ENCODE measurements at places on chromosomes 7 and 10.

- no peak for DNase-seq
Measured at GRCh38 chr7:34025600-34025999, 120.3 kb downstream of the BMPER start.

DNA sequence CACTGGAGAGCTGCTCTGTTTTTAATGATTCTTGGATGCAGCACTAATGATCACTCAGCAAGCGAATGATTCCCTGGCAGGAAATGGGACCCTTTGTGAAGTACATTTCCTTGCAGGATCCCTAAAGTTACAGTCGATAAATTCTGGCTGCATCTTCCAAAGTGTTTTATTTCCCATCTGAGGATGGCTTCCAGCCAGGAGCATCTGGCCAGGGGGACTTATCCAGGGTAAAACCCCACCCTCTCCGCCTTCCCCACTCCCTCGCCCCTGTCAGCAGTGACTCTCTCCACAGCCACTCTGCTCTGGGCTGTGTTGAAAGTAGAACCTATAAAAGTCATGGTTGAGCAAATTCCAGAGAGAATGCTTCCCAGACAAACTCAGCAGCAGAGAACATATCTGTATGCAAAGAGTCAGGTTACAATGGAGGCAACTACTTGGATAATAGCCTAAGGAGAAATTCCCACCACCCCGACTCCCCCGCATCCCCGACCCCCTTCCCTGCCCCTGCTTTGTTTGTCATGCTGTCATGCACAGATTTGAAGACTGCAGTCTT is 111.0 kb upstream of the ANLN start:
- peak; percentile 96 for DNase-seq

DNA sequence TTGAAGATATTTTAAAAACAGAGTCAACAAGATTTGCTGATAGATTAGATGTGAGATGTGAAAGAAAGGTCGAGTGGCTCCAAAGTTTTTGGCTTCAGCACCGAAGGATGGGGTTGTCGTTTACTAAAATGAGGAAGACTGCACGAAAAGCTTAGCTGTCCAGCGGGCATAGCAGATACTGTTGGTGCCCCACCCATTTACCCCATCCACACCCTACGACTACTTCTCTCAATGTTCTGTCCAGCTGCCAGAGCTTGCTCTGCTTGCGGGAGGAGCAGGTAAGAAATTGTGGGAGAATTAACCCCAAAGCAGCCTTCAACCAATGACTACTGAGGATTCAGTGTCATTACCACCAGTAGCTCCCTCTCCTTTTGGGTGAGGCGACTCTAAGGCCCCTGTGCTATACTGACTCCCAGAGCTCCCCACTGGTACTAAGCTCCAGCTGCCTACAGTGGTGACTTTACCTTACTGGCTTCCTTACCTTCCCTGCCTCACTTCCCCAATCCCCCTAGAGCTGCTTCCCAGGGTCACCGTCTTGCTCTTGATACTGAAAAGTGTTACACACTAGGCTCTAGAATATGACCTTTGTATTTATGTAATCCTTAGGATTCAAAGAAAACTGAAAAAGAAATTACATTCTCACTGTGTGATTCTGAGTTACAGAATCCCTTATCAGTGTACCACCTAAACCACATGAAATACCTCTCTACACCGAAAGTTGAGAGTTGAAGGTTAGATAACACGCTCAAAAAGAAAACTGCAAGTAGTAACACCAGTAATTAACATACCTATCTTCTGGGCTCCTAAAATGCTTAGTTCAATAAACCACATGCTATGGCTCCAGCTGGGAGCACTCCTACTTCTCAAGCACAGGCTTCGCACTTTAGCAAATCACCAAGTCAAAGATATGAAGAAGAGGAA is 22.3 kb downstream of the CACUL1 start:
- no peak for DNase-seq

GRCh38 chr10:62844280-62845011 is 28.3 kb upstream of the EGR2 start:
- no peak for DNase-seq

DNA sequence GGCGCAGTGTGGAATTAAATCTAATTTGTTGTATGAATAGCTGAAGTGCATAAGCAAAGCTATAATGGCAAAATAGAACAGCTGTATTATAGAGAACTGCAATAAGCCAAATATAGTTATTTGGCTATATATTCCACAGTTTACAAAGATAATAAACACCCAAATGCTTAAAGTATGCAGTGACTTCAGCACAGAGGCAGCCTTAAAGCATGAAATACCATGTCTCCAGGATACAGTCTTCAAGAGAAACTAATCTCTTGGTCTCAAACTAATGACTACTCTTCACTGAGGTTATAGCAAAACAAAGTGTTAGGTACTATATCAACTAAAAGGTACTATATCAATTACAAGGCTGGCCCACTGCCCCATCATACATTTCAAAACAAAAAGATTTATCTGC is 48.0 kb downstream of the NT5C2 start:
- no peak for DNase-seq

DNA sequence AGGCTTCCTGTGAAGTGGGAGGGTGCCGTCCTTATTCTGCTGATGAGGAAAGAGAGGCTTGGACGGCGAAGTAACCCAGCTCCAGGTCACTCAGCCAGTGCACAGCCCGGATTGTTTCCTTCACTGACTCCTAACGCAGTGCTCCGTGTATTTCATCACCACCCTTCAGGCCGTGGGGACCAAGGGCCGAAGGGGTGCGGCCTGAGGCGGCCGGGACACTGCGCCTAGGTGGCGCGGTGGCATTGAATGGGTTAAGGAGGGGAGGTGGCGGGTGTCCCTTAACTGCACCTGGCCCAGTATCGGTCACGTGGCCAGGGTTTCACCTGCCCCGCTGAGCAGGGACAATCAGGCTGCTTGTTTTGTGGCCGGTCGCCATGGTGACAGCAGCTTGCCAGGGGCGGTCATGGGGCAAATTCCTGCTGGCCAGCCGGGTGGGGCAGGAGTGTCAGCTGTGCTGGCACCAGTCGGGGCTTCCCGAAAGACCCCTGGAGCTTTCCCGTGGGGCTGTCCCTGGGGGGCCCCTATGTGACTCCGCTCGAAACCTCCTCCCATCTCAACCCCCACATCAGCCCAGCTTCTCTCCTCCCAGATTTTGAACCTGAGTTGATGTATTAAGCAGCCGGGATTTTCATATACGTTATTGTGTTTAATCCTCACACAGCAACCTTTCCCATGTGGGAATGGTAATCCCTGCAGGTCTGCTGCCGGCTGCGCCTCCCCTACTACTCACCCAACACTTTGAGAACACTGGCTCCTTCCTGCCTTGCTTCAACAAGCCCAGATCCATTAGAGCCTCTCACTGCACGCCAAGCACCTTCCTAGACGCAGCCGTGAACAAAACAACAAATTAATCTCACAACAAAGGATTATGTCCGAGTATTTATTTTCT is 4.4 kb upstream of the ABHD11 start:
- DNase-seq, result peak; percentile 93

DNA sequence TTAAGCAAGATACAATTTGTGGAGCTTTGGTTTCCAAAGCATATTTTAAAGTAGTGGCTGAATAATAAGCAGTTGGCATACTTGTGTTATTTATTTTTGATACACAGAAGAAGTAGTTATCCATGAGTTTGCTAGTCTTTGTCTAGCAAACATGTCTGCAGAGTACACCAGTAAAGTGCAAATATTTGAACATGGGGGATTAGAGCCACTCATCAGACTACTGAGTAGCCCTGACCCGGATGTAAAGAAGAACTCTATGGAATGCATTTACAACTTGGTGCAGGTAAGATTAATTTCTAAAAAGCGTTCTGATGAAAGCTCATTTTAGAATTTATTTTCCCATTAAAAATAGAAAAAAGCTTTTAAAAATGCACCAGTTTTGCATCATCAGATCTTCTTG is 31.4 kb downstream of the ARMC3 start:
- no peak for DNase-seq

GRCh38 chr7:47967708-47968107 is 11.7 kb downstream of the HUS1 start:
- no peak for DNase-seq

DNA sequence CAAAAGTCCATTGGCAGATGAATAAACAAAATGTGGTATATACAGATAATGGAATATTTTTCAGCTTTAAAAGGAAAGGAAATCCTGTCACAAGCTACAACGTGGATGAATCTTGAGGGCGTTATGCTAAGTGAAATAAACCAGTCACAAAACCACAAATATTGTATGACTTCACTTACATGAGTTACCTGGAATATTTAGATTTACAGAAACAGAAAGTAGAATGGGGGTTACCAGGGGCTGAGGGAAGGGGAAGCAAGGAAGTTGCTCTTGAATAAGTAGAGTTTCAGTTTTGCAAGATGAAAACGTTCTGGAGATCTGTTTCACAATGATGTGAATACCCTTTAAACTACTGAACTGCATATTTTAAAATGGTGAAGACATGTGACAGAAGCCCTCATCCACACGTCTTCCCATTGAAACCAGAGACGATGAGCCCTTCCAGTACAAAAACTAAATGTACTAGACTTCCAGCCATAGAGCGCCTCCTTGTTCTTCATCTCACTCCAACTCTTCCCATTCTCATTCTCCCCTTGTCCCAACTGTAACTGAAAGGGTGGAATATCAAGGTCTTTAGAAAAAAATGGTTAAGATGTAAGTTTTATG is 62.4 kb downstream of the MICU1 start:
- no peak for DNase-seq

DNA sequence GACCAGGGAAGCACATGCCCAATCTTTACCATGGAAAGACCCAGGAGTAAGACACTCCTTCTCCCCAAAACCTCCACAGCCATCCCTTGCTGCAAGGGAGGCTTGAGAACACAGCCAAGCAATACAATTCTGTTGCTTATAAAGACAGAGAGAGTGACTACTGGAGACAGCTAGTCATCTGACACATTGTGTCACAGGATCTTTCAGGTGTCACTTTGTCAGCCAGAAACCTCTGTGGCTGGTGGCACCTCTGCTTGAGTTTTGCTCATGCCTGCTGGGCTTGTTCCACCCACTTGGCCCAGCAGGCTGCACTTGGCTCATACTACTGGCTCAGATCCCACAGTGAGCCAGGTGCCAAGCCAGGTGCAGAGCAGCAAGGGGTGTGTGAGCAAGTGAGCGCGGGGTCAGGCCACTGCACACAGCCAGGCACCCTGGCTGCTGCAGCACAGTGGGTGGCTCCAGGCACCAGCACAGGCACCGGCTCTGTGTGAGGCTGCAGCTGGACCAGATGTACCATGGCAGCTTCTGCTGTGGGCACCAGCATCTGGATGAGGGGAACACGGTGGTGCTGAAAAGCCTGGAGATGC is 12.4 kb upstream of the PRLHR start:
- DNase-seq, result no peak

- DNase-seq, result peak; percentile 52
Measured at GRCh38 chr10:79007421-79008319, 61.1 kb upstream of the ZMIZ1 start.

DNA sequence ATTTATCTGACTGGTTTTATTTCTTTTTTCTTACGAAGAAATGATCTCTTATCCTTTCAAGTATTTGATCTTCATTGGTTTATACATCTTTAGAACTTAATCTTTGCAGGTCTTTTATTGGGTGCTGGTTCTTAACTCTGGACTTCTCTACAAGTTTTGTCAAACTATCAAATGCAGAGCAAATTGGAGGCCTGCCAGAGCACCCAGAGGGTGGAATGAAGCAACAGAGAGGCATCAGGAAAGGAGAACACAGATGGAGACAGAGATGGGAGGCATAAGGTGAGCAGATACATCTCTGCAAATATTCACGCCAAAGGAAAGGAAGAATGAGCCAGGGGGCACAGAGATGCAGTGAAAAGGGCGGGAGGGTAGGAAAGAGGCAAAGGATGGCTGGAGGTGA is 130.3 kb downstream of the PKD1L1 start:
- DNase-seq, result peak; percentile 73

DNA sequence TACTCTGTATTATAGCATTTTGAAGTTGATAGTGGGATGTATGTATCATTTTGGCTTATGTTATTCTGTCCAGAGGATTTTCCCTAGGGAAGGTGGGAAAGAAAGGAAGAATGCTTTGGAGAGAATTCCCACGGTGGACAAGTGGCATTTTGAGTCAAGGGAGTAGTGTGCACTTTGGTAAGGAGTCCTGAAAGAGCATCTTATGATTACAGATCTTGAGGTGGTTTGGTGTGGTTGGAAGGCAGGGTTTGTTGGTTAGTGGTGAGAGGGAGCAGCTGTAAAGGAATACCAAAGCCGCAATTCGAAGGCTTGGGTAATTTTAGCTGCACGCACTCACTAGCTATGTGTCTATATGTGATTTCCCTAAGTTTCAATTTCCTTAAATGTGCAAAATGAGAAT is 16.1 kb downstream of the CCSER2 start:
- DNase-seq, result no peak

DNA sequence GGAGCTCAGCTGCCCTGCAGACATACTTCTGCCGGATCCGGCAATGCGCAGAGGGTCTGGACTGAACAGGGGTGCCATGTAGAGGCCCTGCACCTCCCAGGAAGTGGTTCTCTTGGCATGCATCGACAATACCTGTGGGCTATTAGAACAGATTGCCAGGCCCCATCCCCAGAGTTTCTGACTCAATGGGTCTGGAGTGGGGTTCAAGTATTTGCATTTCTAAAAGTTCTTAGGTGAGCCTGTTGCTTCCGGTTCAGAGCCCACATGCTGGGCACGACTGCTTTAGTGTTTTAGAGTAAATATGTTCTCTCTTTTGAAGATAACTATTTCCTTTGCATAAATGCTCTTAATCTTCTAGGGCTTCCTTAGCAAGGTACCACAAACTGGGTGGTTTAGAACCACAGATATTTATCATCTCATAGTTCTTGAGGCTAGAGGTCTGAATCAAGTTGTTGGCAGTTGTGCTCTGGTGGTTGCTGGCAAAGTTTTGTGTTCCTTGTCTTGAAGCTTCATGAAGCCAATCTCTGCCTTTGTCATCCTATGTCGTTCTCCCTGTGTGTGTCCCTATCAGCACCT is 435.5 kb downstream of the TCERG1L start:
- no peak for DNase-seq

DNA sequence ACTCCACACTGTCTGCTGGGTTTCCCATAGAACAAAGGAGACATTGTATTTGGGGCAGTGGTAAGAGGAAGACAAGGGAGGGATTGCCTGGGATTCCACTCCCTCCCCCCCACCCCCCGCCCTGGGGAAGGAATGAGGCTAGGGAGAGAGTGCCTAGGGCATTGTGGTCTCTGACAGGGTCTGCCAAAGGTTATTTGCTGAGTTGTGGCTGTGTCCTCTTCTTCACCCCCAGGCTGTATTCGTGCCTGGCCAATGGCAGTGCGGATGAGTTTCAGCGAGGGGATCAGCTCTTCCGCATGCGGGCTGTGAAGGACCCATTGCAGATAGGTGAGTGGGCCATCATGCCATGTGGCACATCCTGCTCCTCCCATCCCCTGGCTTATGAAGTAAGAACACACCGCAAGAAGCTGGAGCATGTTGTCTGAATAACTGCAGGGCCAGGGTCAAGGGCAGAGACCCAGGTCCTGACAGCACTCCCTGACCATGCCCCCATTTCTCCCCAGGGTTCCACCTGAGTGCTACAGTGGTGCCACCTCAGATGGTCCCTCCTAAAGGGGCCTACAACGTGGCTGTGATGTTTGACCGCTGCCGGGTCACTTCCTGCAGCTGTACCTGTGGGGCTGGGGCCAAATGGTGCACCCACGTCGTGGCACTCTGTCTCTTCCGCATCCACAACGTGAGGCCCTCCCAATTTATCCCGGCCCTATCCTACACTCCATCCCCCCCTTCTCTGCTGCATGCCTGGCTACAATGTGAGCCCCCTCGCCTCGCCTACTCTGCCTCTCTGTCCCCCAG is 3.7 kb downstream of the ZSWIM8 start:
- DNase-seq, result no peak

GRCh38 chr10:80462981-80463741 is 9.1 kb downstream of the TSPAN14 start:
- DNase-seq, result peak; percentile 76

Measured in NCI-H2171 treated with DMSO at 0.1 percent for 48 hours (cell line).